ENCODE measurements at places on chromosomes 4 and X.

- DNase-seq: no peak
Measured at GRCh38 chr4:102411408-102411807, 66.1 kb upstream of the SLC39A8 start.

- no peak for DNase-seq
Measured at GRCh38 chrX:56853436-56853835, 124.4 kb downstream of the NBDY start.

DNA sequence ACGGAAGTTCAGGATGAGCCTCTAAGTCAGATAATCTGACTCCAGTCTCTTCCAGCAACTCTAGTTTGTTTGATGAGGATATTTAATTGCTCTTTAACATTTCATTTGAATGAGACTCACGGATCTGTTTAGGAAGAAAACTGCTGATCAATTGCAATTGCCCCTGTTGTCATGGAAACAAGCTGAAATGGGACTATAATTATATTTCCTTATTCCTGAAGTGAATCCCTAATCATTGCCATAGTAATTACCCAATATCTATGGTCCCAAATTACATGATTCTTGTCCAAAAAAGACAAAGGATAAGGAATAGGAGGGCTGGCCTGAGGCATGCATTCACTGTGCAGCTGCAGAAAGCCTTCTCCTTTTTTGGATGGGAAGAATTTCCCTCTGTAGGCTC is 105.3 kb downstream of the AASDH start:
- DNase-seq: no peak

DNA sequence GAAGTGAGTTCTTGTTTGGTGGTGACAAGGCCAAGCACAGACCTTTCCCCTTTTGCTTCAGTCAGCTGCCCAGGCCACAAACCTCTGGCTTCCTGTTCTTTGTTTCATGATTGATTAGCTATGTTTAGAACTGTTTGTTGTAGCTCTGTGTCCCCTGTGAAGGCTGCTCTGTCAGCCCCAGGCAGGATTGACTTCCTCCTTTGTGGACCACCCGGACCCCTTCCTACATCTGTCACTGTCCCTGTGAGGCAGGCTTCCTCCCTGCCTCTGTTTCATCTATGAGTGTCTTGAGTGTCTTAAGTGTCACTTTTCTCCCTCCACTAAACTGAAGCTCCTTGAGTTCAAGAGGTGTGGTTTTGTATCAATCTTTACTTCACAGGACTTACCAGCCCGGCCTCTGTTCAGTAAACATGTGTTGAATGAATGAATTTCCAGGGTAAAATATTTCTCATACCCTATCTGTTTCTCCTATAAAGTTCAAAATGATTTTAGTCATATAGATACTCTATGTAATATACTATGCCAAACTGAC is 83.5 kb downstream of the ZNF674 start:
- no peak for DNase-seq

GRCh38 chrX:119040432-119040831 is 32.4 kb upstream of the CT47C1 start:
- no peak for DNase-seq

DNA sequence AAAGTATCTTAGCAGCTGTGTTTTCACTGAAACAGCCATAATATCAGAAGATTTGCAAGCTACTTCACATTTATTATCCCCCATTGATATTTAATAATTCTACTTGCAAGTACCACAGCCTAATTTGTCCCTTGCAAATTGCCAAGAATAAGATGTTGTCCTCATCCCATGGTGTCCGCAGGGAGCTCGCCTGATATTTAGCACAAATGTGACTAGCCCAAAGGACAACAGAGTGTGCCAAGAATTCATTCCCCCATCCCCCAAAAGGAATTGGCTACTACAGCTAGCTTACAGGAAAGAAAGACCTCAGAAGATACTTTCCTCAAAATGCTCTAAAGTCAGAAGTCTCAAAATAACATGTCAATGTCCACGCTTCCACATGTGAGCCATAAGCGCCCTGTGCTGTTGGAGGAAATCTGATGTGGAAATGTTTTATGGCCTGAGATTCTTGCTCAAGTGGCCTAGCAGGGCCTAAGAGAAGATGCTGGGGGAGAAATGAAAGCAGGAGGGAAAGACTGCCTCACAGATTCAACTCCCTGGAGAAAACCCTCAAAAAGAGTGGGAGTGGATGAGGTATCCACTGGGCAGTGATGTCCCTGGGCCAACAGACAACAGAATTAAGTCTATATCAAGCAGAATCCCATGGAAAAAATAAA is 111.4 kb downstream of the SH3KBP1 start:
- DNase-seq: no peak

DNA sequence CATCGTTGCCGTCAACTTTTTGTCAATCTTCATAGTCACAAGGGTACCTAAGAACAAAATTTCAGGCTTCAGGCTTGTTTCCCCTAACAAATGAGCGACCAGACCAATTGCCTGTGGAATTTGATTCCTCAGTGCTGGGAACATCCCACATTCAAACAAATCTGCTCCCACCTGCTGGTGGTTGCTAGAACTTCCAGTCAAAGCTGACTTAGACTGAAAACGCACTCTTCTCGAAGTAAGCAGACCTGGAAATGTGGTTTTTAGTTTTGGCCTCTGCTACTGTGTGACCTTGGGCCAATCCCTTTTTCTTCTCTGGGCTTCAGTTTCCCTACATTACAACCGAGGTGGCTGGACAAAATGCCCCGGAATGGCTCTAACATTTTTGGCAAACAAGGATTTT is 1.8 kb upstream of the GABRQ start:
- peak; percentile 72 for DNase-seq

DNA sequence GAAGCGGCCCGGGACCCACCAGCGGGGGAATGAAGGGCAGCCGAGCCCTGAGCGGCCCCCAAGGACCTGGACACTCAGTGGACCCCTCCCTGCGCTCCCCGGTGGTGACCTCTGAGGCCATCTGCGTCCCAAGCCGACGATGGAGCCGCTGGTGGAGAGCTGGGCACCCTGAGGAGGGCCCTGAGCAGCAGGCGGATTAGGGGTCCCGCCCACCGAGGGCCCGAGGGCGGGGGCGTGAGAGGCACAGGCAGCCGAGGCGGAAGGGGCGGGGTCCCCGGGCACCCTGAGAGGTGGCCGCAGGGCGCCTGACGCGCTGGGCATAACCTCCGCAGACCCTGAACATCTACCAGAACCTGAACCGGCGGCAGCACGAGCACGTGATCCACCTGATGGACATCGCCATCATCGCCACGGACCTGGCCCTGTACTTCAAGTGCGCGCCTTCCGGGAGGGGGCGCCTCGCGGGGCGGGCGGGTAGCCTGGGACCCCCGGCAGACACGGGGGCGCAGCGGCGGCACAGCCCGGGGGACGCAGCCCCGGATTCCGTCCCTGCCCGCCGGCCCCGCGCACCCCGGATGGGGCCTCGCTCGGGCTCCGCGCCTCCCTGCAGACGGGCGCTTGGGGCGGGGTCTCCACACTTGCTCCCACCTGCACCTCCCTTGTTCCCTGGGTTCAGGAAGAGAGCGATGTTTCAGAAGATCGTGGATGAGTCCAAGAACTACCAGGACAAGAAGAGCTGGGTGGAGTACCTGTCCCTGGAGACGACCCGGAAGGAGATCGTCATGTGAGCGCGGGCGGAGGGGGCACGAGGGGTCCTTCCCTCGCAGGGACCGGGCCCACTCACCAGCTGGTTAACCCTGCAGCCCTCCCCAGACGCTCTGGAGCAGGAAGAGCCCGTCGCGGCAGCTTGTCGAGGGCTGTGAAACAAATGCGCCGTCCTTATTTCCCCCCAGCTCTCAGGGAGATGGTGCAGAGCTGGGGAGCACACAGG is 10.3 kb downstream of the ATP5ME start:
- peak; percentile 97 for DNase-seq
